ENCODE measurements at places on chromosomes 1 and 21.

GRCh38 chr1:232554409-232554808 is 75.5 kb downstream of the SIPA1L2 start:
- DNase-seq = no peak

DNA sequence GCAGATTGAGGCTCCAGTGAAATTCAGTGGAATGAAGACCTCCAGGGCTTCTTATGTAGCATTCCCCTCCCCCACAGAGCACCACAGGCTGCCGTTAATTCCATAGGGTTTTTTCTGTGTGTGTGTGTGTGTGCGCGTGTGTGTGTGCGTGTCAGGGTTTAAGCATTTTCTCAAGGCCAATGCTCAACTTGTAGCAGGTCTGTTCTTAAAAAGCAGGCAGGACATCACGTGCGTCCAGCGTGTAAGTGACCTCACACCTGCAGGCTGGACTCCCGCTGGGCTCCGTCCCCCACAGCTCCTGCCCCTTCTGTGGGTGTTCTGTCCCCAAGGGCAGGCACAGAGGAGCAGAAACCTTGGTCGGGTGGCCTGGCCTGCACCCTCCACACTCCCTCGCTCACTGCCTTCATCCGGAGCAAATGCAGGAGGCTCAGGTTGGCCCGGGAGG is 5.3 kb downstream of the PRDM16 start:
- no peak for DNase-seq

DNA sequence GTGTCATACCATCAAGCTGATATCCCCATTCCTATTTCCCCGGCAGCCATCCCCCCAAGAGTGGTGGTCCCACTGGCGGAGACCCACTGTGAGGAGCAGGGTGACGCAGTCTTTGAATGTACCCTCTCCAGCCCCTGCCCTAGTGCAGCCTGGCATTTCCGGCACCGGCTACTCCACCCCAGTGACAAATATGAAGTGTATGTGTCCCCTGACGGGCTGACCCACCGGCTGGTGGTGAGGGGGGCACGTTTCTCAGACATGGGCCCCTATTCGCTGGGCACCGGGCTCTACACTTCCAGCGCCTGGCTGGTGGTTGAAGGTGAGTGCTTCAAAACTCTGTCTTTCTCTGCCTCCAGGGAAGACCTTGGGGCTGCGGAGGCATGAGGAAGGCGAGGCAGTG is 14.4 kb downstream of the IGFN1 start:
- no peak for DNase-seq

GRCh38 chr1:246304484-246305259 is 202.4 kb downstream of the SMYD3 start:
- no peak for DNase-seq

DNA sequence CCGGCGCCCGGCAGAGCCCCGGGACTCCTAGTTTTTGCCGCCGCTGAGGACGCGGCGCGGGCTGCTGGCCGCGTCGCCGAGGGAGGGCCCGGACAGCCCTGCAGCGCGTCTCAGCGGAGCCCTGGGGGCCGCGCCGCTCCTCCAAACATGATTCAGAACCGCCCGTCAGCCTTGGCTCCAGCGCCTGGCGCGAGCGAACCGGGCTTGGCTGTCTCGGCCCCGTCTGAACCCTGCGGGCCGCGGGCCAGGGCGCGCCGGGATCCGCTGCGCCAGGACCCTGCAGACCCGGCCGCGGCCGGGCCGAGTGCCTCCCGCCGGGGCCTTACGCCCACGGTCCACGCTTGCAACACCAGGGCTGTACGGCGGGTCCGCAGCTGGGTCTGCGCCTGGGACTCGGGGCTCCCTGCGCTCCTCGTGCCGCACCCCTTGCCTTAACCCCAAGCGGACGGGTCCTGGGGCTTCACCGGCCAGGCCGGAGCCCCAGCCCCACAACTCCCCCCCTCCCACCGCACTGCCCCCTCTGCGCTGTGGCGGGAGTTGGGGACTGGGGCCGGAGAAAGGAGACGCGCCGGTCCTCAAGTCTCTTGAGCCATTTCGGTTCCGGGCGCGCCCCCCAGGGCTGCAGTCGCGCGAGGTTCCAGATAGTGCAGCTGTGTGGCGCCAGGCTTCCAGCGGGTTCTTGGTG is 48.4 kb upstream of the CD34 start:
- DNase-seq = peak; percentile 33

- no peak for DNase-seq
These were observed 9.4 kb upstream of the NHLH1 start for GRCh38 chr1:160357286-160358002.

- no peak for DNase-seq
These were observed 36.9 kb upstream of the KCNE1 start for GRCh38 chr21:34548781-34549376.

GRCh38 chr21:44259082-44259705 is 2.5 kb downstream of the DNMT3L start:
- no peak for DNase-seq

DNA sequence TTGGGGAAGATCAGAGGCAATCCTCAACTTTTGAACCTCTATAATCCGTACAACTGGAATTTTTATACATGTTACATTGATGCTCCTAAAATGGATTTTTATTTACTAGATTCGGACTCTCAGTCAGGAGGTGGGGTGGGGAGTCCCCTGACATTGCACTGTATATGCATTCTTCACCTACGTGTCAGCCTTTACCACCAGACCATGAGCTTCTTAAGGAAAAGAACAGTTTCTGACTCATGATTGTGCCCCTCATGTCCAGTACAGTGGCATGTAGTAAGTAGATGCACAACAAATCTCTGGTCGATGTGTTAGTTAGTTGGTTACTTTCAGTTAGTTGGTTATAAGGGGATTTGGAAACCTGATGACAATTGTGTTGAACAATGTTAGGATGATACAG is 15.4 kb downstream of the LPAR3 start:
- DNase-seq = no peak

DNA sequence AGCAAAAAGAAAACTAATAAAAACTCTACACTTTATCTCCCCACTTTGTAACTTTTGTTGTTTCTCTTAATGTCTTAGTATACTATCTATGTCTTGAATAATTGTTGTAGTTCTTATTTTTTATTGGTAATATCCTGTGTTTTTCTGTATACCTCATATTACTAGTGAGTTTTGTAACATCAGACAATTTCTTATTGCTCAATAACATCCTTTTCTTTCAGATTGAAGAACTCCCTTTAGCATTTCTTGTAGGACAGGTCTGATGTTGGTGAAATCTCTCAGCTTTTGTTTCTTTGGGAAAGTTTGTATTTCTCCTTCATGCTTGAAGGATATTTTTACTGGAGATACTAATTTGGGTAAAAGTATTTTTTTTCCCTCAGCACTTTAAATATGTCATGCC is 79.8 kb upstream of the LRRC8B start:
- DNase-seq = no peak

GRCh38 chr1:64163970-64164369 is 39.5 kb upstream of the UBE2U start:
- DNase-seq = no peak

- no peak for DNase-seq
These were observed 4.6 kb downstream of the BECN2 start for GRCh38 chr1:241962153-241962552.

GRCh38 chr1:53065391-53065790 is 3.4 kb downstream of the PODN start:
- no peak for DNase-seq

DNA sequence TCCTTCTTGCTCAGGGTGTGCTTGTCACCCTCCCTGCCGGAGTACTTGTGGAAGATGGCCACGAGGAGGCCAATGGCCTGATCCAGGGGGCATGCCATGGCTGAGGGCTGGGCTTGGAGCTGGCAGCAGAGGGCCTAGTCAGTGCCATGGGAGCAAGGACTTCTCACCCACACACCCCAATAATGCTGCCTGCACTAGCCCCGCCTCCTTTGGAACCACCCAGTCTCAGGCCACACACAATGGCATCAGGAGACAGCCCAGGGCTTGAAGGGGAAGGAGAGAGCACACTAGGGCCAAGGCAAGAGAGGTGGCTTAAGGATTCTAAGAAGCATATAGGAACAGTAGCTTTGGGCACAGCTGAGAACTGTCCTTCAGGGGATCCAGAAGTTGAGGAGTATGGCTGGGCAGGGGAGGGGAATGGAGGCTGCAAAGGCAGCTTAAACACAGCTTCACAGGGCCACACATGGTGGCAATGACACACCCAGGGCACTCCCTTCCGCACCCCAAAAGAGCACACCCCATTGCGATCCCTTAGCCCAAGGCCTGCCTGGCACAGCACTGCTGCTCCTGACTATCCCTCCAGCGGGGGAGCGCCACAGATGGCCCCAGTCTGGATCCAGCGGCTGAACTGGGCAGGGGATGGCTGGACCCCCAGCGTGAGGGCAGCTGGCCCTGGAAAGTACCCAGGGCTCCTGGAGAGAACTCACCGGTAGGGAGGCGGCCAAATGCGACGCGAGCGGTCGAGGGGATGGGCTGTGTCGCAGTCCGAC is at the start of gene S100A6:
S100A6 (minus strand) TSS at position 750 of the 770 bp plus-strand sequence; CDS start at position 98, 652 bp downstream.
- no peak for DNase-seq

- peak; percentile 17 for DNase-seq
These were observed 43.7 kb upstream of the NFASC start for GRCh38 chr1:204826970-204827369.

GRCh38 chr1:61111084-61112004 is 29.0 kb downstream of the NFIA start:
- DNase-seq = no peak

DNA sequence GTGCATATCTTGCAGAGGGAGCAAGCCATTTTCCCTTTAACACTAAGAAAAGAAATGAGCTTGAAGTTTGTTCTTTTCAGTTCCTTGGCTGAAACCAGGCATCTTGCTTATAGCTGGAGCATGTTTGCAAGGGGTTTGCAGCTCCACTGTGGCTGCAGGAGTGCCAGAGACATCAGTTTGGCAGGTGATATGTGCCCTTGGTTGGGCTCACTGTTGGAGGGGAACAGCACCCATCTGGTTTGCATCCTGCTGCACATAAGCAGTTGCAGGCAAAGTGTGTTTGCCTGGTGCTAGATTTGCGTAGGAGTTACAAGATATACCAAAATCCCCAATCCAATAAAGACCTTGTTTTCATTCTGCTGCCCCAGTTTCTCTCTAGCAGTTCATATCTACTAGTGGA is 47.8 kb upstream of the IKBKE start:
- no peak for DNase-seq

- no peak for DNase-seq
These were observed 49.2 kb upstream of the PAX7 start for GRCh38 chr1:18581420-18581880.

DNA sequence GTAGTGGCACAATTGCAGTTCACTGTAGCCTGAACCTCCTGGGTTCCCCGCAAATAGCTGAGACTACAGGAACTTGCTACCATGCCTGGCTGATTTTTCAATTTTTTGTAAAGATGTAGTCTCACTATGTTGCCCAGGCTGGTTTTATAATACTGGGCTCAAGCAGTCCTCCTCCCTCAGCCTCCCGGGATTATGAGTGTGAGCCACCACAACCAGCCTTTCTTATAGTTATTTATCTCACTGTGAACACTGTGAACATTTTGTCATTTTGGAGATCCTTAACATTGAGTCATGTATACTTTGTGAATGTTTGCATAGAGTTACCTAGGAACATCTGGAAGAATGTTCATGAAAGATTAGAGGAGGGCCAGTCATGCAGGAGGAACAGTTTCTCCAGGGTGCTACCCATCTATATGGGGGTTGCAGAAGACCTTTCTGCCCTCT is 127.1 kb upstream of the CACYBP start:
- no peak for DNase-seq

DNA sequence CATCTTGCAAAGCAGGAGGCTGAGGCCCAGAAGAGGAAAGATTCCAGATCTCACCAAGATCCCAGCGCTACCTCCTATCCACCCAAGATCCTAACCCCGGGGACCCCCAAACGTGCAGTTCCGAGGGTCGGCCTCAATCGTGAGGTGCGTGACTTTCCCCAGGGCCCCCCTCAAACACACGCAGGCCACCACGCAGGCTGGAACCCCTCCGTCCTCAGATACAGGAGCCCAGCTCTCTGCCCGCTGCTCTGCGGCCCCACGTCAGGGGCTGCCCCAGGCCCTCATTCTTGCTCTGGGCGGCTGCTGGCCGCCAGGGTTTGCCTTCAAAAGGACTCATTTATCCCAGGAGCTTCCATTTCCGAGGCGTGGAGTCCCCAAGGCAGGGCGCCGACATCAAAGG is 39.9 kb downstream of the KRTAP10-1 start:
- DNase-seq = no peak

- DNase-seq = no peak
These were observed 124.2 kb downstream of the ATP6V1G3 start for GRCh38 chr1:198416296-198416695.

DNA sequence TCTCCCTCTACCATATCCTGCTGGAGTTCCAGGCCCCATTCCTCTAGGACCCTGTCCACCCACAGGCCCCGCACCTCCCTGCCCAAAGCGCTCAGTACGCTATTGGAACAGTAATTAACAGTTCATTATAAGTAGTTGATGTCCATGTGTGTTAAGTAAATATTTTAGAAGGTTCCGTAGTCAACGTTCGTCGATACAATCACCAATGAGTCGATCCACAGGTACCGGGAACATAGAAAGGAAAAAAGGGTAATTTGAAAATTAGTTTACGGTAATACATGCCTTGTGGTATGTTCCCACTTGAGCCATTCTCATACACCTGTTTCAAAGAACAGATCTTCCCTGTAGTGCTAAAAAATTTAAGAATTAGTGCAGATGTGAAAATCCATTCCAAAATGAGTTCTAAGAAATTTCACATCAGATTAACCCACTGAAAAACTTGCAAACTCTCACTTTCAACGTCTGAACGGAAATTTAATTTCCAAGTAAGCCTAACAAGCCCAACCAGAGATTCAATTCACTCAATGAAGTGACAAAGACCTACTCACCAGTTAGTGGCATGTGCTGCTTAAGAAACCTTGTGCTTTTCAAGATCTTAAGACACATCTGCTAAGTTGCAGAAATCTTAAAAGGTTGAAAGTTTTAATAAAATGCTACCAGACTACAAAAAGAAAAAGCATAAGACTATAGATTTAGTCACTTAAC is 8.3 kb downstream of the SFPQ start:
- no peak for DNase-seq

GRCh38 chr1:113946678-113947387 is 17.7 kb downstream of the HIPK1 start:
- no peak for DNase-seq

GRCh38 chr1:118925651-118926050 is 62.5 kb downstream of the TBX15 start:
- no peak for DNase-seq

GRCh38 chr1:109478806-109479205 is 4.9 kb upstream of the ATXN7L2 start:
- no peak for DNase-seq

GRCh38 chr1:206479183-206480125 is 9.2 kb downstream of the IKBKE start:
- DNase-seq = peak; percentile 37
